NCI-H2081 treated with DMSO at 0.1 percent for 48 hours (cell line): ENCODE measurements at places on chromosomes 2 and 18.

DNA sequence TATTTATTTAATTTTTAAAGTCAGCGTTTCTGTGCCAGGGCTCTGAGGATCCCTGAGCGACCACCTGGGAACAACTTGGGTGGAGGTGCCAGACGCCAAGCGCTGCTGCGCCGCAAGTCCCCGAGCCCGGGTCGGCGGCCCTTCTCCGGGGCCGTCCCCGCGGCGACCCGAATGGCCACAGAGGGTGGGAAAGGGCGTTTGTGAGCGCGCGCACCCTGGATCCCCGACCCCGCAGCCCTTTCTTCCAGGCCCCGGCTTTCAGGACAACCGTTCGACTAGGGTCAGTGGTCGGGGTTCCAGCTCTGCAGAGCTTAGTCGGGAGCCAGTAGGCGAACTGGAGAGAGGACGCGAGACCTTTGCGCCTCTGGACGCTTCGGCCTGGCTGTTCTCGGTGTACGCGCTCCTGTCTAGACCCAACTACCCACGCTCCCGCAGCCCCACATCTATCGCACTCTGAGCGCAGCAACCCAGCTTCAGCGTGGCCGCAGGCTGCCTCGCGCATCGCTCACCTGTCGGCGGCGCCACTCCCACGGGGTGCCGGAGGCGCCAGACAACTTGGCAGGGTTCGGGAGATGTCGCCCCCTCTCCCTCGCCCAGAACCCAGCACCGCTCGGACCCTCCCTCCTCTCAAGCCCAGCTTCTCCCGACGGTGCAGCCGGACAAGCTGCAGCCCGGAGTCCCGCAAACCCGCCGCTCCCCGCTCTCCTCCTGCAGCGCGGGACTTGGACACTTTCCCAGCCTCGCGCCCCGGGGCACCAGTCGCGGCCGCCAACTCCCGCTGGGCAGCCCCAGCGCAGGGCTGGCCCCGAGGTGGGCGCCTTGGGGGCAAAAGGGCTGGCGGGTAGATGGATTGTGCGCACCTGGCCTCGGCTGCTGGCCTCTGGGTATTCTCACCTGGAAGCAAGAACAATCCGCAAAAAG, 758 bp downstream of the LYPD1 start:
- DNase-seq: no peak

GRCh38 chr2:38750011-38750890, 910 bp downstream of the SRSF7 start:
- DNase-seq: no peak

DNA sequence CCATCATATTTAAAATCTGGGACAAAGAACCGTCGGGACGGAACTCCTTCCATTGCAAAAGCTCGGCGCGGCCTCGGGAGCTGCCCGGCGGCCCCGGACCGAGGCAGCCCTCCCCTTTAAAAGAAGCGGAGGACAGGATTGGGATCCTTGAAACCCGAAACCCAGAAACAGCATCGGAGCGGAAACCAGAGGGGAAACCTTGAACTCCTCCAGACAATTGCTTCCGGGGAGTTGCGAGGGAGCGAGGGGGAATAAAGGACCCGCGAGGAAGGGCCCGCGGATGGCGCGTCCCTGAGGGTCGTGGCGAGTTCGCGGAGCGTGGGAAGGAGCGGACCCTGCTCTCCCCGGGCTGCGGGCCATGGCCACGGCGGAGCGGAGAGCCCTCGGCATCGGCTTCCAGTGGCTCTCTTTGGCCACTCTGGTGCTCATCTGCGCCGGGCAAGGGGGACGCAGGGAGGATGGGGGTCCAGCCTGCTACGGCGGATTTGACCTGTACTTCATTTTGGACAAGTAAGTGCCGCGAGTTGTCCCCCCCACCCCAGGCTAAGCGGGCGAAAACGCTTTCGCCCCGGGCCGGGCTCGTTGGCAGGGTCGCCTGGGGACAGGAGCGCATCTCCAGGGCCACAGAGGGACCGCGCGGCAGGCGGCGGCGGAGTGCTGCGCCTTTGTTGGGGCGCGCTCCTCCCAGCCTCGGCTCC, at the start of gene ANTXR1:
Gene ANTXR1 (plus strand): TSS at position 38 of the 698 bp plus-strand sequence. CDS start 321 bp downstream, at position 359.
- no peak for DNase-seq

DNA sequence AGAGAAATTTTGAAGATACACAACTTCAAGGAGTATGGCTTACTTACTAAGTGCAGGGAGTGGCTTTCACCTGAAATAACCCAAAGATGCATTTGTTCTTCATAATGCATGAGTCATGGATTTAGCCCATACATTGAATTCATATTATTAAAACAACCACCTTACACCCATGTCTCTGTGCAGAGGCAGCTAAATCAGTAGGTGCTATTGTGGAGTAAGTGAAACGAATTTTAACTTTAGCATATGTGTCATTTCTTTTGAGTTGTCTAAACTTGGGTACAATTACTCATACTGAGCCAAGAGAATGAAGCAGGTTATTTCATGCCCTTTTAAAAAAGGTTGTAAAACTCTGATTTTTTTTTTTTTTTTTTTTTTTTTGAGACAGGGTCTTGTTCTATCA, 11.0 kb upstream of the ANKRD29 start:
- DNase-seq: no peak

- no peak for DNase-seq
Measured at GRCh38 chr2:147862859-147863516, 18.2 kb downstream of the ACVR2A start.

GRCh38 chr2:158693476-158693875, 101.6 kb upstream of the DAPL1 start:
- DNase-seq: no peak
